Smooth muscle cell of the brain vasculature (primary cell): ENCODE measurements at places on chromosomes 1 and 21.

GRCh38 chr1:33314416-33314815, 6.5 kb downstream of the A3GALT2 start:
- DNase-seq: no peak

- no peak for DNase-seq
These were observed 125.3 kb upstream of the CACYBP start for GRCh38 chr1:174874331-174875053.

- no peak for DNase-seq
These were observed 15.7 kb downstream of the MATN1 start for GRCh38 chr1:30707412-30708360.

GRCh38 chr1:18290740-18291412, 183.3 kb downstream of the IGSF21 start:
- DNase-seq: no peak

- DNase-seq: no peak
These were observed 19.4 kb downstream of the JUN start for GRCh38 chr1:58764294-58764978.

DNA sequence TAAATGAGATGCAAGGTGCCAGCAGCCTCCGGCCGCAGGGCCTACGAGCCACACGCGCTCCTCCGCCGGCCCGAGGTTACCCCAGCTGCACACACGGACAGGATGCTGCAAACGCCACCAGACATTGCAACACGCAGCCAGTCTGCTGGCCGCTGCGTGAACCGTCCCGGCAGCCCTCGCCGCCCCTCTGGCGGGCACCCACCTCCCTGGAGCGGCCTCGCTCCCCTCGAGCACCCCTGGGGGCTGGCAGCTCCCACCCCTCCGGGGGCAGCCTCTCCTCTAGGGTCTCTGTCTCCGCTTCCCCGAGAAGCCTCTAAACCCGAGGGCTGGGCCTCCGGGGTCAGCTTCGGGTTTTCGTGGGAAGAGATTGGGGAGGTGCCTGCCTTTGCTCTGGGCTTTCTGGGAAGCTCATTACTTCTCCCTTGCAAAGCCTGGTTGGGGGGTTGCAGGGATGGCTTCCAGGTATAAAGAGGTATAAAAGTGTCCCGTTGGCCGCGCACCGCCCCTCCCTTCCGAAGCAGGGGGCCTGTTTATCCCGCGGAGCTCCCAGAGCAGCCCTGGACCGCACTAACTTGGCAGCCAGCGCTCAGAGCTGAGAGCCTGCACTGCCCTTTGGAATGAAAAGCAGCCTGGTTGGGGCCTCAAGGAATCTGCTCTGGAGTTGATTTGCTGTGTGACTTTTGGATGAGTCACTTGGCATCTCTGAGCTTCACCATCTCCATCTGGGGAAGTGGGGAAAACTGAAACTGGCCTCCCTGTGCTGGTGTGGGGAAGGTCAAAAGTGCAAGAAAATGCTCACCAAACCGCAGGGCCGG, 21.8 kb downstream of the DHRS3 start:
- no peak for DNase-seq

GRCh38 chr1:90357995-90358394, 359.1 kb downstream of the BARHL2 start:
- no peak for DNase-seq
